ENCODE measurements at places on chromosomes 7 and 10.

DNA sequence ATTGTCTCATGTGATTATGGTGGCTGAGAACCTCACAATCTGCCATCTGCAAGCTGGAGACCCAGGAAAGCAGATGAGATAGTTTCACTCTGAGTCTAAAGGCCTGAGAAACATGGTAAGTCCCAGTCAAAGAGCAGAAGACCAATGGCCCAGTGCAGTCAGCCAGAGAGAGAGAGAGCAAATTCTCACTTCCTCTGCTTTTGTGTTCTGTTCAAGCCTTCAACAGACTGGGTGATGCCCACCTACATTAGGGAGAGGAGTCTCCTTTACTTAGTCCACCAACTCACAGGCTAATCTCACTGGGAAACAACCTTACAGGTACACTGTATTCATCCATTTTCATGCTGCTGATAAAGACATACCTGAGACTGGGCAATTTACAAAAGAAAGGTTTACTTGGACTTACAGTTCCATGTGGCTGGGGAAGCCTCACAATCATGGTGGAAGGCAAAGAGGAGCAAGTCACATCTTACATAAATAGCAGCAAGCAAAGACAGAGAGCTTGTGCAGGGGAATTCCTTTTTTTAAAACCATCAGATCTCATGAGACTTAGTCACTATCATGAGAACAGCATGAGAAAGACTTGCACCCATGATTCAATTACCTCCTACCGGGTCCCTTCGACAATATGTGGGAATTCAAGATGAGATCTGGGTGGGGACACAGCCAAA is 4.7 kb upstream of the FRMPD2 start:
- DNase-seq = no peak

GRCh38 chr10:89853781-89854191 is 152.4 kb downstream of the KIF20B start:
- DNase-seq = no peak

DNA sequence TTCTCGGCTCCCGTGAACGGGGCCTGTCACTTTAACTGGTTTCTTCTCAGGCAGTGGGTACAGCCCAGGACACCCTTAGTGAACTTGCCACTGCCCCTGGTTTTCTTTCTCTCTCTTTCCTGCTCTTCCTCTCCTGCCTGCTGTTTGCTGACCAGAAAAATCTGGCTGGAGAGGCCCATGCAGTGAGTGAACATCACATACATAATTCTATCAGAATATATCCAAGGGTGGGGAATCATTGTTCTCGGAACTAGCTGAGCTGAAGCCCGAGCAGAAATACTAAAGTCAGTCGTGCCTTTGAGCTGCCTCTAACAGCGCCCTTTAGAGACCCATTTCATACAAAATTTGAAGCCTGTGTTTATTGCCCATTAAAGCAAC is 501.5 kb upstream of the GALNT17 start:
- DNase-seq = no peak

DNA sequence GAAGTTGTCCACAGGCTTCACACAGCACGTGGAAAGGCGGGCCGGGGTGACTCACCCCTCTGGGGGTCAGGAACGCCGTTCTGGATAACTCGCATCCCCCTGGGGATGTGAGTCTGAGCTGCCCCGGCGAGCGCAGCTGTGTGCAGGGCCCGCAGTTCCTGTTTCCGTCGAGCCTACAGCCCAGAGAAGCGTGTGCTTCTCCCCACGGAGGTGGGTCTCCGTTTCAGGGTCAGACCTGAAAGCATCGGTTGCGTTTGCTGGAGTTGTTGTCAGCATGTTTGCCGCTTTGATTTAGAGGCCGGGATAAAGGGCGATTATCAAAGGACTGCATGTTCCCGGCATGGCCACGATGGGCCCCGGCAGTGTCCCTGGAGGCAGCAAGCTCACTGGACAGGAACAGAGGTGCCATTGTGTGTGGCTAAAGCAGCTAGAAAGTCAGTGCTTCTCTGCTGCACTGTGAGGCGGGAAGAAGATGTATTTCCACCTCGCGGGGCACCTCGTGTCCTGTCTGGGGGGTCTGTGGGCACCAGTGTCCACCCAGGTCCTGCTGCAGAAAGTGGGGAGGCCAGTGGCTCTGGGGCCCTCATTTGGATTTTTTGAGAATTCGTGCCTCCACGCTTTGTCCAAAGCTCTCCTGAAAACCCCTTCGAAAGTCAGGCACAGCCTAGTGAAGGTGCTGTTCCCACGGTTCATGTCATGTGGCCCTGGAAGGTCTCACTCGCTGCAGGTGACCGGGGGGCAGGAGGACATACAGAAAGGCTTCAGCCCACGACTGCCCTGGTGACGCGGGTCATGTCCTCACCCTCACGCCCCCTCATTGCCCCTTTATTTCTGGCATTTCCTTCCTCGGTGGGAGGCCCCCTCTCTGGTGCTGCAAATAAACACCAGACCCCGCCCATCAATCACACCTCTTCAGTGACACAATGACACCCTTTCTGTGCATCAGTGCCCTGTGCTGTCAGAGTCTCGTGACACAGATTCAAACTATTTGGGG is 27.4 kb upstream of the GDI2 start:
- DNase-seq = no peak

DNA sequence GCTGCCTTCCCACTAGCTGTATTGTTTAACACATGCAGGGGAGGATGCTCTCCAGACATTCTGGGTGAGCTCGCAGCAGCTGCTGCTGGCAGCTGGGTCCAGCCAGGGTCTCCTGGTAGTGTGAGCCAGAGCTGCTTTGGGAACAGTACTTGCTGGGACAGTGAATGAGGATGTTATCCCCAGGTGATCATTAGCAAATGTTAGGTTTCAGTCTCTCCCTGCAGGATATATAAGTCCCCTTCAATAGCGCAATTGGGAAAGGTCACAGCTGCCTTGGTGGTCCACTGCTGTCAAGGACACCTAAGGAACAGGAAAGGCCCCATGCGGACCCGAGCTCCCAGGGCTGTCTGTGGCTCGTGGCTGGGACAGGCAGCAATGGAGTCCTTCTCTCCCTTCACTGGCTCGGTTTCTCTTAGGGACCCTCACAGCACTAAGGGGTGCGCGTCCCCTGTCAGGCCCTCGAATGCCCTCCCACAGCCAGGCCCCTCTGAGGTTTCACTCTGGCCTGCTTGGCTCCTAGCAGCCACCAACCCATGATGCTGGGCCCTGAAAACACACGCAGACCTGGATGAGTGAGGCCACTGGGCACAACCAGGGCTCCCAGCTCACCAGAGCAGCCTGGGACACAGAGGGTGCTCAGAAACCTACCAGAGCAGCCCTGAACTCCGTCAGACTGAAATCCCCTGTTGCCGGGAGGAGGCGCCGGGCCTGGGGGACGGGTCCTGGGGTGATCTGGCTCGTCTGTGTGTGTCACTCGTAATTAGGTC is 173.0 kb upstream of the LANCL2 start:
- DNase-seq = no peak

DNA sequence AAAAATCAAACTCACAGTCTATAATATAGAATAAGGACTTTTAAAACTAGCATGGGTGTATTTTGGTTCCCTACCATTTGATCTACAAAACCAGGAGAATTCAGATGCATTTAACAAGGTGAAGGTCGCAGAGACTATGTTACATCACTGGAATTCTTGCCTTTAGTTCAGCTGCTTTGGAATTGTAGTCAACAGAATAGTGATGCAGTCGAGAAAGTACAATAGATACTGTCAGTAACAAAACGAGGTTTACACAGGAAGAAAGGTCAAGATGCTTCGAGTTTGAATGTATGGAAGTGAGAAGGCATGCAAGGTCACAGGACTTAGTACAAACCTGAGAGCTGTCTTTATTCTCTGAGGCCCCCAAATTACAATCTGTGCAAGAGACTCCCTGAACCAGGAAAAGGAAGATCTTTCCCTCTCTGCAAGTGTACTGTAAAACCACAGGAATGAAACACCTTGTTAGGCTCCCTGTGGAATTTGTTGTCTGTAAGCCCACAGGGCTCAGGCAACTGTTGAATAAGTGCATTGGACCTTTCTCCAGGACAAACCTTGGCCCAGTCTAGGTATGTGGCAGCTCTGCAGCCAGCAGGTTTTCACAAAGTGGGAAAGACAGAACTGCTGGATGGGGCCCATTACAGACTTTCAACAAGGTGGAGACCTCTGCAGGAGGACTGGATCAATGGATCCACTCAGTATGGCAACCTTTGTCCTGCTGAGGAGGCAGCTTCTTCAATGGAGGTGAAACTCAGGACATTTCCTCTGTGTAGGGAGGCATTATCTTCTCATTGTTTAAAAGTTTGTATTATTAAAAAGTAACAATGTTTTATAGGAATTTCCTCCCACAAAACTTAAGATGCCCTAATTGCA is 101.1 kb upstream of the GSDME start:
- DNase-seq = no peak

Measured in activated T-cell treated with anti-CD3 and anti-CD28 coated beads for 48 hours (primary cell).